ENCODE measurements at places on chromosomes 5 and 9. TPM values are rescaled to one million over a fixed set of nuclear protein-coding genes. Genes with fewer than 3 reads are reported as not detected.

DNA sequence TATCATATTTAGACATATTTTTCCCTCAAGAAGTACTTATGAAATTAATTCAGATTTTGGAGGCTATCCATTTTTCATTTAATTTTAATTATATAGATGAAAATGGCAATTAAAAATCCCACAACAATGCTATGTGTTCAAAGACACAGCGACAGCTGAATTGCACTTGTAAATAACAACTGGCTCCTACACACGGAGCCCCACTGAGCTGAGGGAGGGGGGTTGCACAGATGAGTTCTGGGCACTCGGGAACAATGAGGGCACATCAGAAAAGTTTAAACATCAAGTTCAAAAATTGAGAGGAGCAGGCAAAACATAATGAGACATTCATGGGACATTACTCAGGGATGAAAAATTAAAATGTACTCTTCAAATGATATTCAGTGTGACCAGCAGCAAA, 104.9 kb downstream of the MARCHF3 start:
- no peak overlapping the region for H3K27ac ChIP-seq
- H3K27me3 ChIP-seq: no peaks in the 10 kb centered on the region
- H3K4me3 ChIP-seq: no peak overlapping the region
- H3K36me3 ChIP-seq: no peaks in the 10 kb centered on the region
- DNase-seq: no peak
- no peaks in the 10 kb centered on the region for H3K4me1 ChIP-seq

GRCh38 chr5:177600508-177601018, 631 bp downstream of the B4GALT7 start:
- DNase-seq: no peak
- peaks cover 29% of the 10 kb centered on the region for H3K4me1 ChIP-seq
- no peaks in the 10 kb centered on the region for H3K27me3 ChIP-seq
- H3K4me3 ChIP-seq: peak overlapping the region; percentile 87

DNA sequence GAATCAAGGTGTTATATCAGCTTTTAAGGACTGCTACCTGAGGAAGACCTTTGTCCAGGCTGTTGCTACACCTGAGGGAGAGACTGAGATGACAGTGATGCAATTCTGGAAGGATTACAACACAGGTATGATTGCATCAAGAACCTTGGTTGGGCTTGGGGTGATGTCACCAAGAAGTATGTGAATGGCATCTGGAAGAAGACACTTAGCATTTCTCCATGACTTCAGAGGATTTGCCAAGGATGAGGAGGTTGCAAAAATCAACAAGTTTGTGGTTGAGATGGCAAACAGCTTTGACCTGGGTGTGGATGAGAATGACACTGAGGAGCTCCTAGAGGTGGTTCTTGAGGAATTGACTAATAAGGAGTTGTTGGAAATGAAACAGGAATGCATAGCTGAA, 67.9 kb upstream of the PANK3 start:
- no peak overlapping the region for H3K27ac ChIP-seq
- DNase-seq: no peak
- no peaks in the 10 kb centered on the region for H3K27me3 ChIP-seq
- H3K4me3 ChIP-seq: no peak overlapping the region
- no peaks in the 10 kb centered on the region for H3K4me1 ChIP-seq

DNA sequence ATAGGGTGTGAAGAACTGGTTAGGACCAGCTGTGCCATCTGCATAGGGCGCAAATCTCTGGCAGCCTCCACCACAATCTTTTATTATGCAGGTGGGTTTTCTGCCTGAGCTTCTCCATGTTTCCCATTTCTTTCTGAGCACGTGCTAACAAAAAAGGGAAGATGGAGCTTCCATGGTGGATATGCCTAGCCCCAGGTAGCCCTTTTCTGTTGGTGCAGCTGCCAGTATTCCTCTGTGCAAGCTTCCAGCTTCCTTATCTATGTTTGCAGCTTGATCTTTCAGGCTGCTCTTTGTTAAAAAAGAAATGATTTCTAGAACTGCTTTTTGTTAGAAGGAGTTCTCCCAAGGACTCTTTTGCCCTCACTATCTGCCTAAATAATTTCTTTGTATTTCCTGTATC, 95.0 kb upstream of the EPB41L4A start:
- DNase-seq: no peak
- H3K4me3 ChIP-seq: no peak overlapping the region
- no peaks in the 10 kb centered on the region for H3K27me3 ChIP-seq
- no peaks in the 10 kb centered on the region for H3K36me3 ChIP-seq
- no peaks in the 10 kb centered on the region for H3K4me1 ChIP-seq

DNA sequence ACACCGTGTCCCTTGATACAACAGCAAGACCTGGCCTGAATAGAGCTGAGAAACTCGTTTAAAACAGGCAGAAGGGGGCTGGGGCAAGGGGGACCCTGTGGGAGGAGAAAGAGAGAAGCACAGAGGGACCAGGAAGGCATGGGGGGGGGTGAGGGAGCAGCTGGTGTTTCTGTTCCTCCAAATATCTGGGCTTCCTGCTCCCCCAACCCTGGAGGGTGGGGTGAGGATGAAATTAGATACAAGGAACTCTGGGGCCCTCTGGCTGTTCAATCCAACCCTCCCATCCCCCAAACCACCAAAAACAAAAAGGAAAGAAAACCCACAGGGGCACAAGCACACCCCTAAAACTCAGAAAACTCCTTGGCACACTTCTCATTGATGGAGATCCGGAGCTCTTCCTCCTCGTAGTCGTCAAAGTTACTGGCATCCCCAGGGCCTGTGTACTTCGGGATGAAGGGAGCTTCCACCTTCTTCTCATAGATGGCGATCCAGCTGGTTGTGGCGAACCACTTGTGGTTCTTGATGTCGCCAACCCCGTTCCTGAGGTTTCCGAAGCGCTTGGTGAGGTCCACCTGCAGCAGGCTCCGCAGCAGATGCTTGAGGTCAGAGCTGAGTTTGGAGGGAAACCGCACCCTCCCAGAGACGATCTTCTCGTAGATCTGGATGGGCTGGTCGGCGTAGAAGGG, 1.1 kb downstream of the PRKACG start:
- no peaks in the 10 kb centered on the region for H3K27me3 ChIP-seq
- H3K36me3 ChIP-seq: no peaks in the 10 kb centered on the region
- no peak overlapping the region for H3K4me3 ChIP-seq
- peaks cover 6% of the 10 kb centered on the region for H3K4me1 ChIP-seq
- no peak overlapping the region for H3K27ac ChIP-seq

DNA sequence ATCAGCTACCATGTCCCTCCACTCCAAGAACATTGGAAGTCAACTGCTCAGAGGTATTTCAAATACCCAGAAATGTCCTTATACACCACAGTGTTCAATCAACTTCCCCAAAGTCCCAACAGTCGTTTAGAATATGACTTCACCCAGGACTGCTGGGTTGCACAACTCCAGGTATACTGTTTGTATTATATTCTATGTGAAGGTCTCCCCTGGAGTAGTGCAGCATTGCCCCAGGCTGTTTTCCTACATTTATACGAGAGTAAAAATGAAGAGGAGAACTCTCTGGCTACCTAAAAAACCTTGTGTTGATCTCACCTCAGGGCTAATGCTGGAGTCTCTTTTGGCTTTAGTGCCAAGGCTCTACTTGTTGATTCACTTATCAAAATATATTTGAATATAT, 183.6 kb upstream of the MAP3K1 start:
- no peaks in the 10 kb centered on the region for H3K27me3 ChIP-seq
- no peak overlapping the region for H3K4me3 ChIP-seq
- H3K27ac ChIP-seq: no peak overlapping the region
- H3K4me1 ChIP-seq: no peaks in the 10 kb centered on the region
- H3K36me3 ChIP-seq: no peaks in the 10 kb centered on the region

GRCh38 chr5:130871346-130872086, 293.5 kb downstream of the HINT1 start:
- no peak overlapping the region for H3K27ac ChIP-seq
- no peaks in the 10 kb centered on the region for H3K36me3 ChIP-seq
- H3K4me1 ChIP-seq: no peaks in the 10 kb centered on the region
- no peak overlapping the region for H3K4me3 ChIP-seq

DNA sequence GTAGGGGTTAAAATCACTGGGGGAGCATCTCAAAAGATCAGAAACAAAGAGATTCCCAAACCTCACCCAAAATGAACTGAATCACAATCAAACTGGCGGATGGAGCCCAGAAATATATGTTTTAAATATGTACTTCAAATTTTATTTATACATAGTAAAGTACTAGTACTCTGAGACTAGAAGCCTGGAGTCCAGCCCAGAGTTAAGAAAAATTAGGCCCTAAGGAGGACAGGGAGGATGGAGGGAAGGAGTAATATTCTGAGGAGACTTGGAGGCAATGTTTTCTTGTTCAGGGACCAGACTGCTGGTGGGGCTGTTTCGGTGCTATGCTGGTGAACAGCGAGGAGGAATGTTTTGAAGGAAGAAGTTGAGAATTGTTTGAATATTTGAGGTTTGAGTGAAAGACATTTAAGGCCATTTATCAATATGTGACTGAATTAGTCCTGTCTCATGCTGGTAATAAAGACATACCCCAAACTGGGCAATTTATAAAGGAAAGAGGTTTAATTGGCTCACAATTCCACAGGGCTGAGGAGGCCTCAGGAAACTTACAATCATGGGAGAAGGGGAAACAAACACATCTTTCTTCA, 552.4 kb upstream of the DAB2 start:
- no peaks in the 10 kb centered on the region for H3K36me3 ChIP-seq
- H3K27ac ChIP-seq: no peak overlapping the region
- DNase-seq: no peak
- no peaks in the 10 kb centered on the region for H3K4me1 ChIP-seq
- H3K4me3 ChIP-seq: no peak overlapping the region
- no peaks in the 10 kb centered on the region for H3K27me3 ChIP-seq

GRCh38 chr5:78103232-78103918, 191.1 kb downstream of the AP3B1 start:
- peaks cover 6% of the 10 kb centered on the region for H3K36me3 ChIP-seq
- no peaks in the 10 kb centered on the region for H3K27me3 ChIP-seq
- H3K27ac ChIP-seq: no peak overlapping the region
- H3K4me3 ChIP-seq: no peak overlapping the region
- H3K4me1 ChIP-seq: no peaks in the 10 kb centered on the region
- no peak for DNase-seq

DNA sequence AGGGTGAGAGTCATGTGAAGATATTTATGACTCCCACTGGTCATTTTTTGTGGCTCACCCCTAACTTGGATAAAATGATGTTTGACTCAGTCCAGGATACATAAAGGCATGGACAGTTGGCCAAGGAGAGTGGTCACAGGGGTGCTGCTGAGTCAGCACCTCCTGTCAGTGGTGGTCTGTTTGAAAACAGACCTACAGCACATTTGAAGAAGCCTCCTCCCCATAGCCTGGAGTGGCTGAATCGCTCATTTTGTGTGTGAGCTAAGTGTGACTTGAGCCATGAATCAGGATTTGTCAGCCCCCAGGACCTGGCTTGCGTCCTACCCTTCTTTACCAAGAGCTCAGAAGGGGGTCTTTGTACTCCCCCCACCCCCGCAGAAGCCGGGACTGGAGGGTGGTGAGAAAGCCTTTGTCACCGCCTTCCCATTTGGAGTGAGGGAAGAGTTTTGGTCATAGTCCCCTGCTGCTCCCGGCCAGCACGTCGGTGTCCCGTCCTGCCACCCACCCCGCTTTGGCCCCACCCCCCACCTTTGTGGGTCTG, 35.6 kb downstream of the TRIO start:
- H3K27ac ChIP-seq: no peak overlapping the region
- no peaks in the 10 kb centered on the region for H3K27me3 ChIP-seq
- no peak overlapping the region for H3K4me3 ChIP-seq
- DNase-seq: no peak
- no peaks in the 10 kb centered on the region for H3K4me1 ChIP-seq
- no peaks in the 10 kb centered on the region for H3K36me3 ChIP-seq

GRCh38 chr5:172839669-172840431, 5.8 kb downstream of the ERGIC1 start:
- no peak overlapping the region for H3K27ac ChIP-seq
- H3K36me3 ChIP-seq: no peaks in the 10 kb centered on the region
- H3K4me1 ChIP-seq: peaks cover 36% of the 10 kb centered on the region

AMACR gene
- 5.2 TPM for total RNA-seq

GADD45G gene
- total RNA-seq: 2.9 TPM

OLFML2A gene
- total RNA-seq: not detected
